ENCODE measurements at places on chromosomes 4 and X.
A peak's percentile ranks its signal among the peaks of the same experiment; 100 is the strongest.

GRCh38 chr4:80655662-80656061 lies 320.1 kb downstream of the CFAP299 start:
- DNase-seq: no peak

- no peak for DNase-seq
Measured at GRCh38 chr4:157713342-157713741, 459.5 kb downstream of the GASK1B start.

- DNase-seq: no peak
Measured at GRCh38 chr4:112735474-112735951, 98.6 kb downstream of the LARP7 start.

DNA sequence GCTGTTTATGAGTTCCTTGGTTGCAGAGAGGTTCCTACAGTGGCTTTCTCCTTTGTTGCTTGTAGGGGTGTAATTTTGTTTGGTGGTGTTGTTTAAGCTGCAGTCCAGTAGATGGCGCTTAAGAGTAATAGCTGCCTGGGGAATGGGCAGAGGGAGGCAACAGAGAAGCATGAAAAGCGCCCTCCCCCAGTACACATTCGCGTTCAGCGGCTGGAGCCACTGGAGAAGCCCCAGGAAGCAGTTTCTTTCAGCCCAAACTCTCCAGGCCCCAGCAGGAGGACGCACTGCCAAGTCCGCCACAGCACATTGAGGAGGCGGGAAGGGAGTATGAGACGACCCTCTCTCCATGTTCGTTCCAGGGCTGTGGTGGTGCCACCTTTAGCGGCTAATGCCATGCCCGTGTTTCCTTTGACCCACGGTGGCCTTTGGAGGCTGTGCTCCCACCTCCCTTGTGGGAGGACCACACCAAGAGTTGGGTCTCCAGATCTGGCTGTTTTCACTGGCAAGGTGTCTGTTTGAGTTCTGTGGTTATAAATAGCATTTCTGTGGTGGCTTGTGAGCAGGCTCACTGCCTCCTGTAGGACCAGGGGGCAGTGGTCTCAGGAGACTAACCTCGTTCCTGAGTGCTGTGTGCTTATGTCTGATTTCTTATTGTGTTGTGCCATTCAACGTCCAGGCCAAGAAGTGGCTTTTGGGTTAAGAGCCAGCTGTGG lies 252.3 kb downstream of the ARHGAP10 start:
- no peak for DNase-seq

DNA sequence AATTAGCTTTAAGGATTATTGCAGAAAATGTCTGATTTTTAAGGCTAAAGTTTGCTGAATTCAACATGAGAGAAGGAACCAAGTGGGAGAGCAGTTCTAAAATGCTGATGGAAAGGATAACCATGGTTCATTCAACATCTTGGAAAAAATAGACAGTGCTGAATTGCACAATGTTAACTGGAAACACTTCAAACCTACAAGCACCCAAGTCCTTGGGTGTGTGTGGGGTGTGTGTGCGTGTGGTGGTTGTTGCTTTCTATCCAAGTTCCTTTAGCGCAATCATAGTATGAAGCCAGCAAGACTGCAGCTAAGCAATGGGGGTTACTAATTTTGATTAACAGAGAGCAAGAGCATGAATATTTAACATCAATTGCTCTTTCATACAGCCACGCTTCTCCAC lies 29.3 kb upstream of the SCOC start:
- DNase-seq: no peak

GRCh38 chrX:129651756-129652564 lies 2.8 kb downstream of the APLN start:
- DNase-seq: no peak

GRCh38 chrX:7318661-7319060 lies 170.7 kb upstream of the PUDP start:
- no peak for DNase-seq

- peak; percentile 3 for DNase-seq
Measured at GRCh38 chrX:41381685-41382084, 47.7 kb downstream of the DDX3X start.

DNA sequence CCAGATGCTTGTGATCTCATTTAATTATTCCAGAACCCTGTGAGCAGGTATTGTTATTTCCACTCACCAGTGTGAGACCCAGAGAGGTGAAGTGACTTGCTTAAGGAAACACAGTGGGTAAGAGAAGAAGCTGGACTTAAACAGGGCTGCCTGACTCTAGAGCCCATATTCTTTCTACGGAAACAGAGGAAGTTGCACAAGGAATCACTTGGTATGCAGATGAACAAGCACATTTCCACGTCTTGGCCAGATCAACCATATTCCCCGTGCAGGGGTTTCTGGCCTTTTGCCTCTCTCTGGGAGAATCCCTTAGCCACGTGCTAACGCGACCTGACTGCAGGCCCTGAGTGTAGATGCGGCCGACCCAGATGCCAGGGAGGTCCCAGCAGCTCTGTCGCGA lies 195.5 kb upstream of the ATP6AP2 start:
- DNase-seq: no peak

Measured in kidney glomerular epithelial cell (primary cell).